ENCODE measurements at places on chromosomes 3 and 15. TPM values are rescaled to one million over a fixed set of nuclear protein-coding genes. Genes with fewer than 3 reads are reported as not detected.

The LSAMP gene
- total RNA-seq, result 4.8 TPM

The LRRIQ4 gene
- under 0.01 TPM for total RNA-seq

The AQP9 gene
- total RNA-seq, result not detected

The OR5K1 gene
- total RNA-seq, result not detected

The CACNA2D2 gene
- under 0.01 TPM for total RNA-seq

The ANKRD63 gene
- total RNA-seq, result not detected

The SNTN gene
- total RNA-seq, result not detected

The SPESP1 gene
- total RNA-seq, result 4.6 TPM

The TRH gene
- not detected for total RNA-seq

The PIF1 gene
- 3.1 TPM for total RNA-seq

The APH1B gene
- total RNA-seq, result 15.4 TPM

The MME gene
- 152 TPM for total RNA-seq

The HTR3E gene
- not detected for total RNA-seq

The CDC25A gene
- 1.0 TPM for total RNA-seq

The AHSG gene
- not detected for total RNA-seq

The KLHL6 gene
- not detected for total RNA-seq

The AGBL1 gene
- total RNA-seq, result not detected

The MESP2 gene
- 0.99 TPM for total RNA-seq

The DNAH1 gene
- 1.8 TPM for total RNA-seq

The CCR9 gene
- not detected for total RNA-seq

The SKOR1 gene
- total RNA-seq, result 0.17 TPM

The CDHR4 gene
- total RNA-seq, result not detected

The EFHB gene
- total RNA-seq, result 1.0 TPM

The ICE2 gene
- 33.6 TPM for total RNA-seq

The MKRN2OS gene
- not detected for total RNA-seq
